Iris pigment epithelial cell (primary cell): ENCODE measurements at places on chromosomes 2 and 18.

DNA sequence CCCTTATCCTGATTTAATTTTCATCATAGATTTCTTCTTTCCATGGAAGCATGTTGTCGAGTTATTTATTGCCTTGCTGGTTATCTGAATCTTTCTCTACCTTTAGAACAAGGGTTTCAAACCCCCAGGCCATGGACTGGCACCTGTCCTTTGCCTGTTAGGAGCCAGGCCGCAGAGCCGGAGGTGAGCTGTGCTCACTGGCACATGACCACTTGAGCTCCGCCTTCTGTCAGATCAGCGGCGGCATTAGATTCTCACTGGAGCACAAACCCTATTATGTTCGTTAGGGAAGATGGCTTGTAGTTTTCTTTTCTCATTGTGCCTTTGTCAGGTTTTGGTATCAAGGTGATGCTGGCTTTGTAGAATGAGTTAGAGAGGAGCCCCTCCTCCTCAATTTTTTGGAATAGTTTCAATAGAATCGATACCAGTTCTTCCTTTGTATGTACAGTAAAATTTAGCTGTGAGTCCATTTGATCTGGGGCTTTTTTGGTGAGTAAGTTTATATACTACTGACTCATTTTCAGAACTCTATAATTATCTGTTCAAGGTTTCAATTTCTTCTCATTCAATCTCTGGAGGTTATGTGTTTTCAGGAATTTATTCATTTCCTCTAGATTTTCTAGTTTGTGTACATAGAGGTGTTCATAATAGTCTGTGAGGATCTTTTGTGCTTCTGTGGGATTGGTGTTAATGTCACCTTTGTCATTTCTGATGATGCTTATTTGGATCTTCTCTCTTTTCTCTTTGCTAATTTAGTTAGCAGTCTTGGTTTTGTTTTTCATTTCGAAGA, 668.0 kb upstream of the FAM98A start:
- DNase-seq: no peak

- no peak for DNase-seq
Observed at GRCh38 chr2:3661149-3661660, 3.2 kb downstream of the ALLC start.

- DNase-seq: no peak
Observed at GRCh38 chr18:8794934-8795280, 89.6 kb downstream of the MTCL1 start.

DNA sequence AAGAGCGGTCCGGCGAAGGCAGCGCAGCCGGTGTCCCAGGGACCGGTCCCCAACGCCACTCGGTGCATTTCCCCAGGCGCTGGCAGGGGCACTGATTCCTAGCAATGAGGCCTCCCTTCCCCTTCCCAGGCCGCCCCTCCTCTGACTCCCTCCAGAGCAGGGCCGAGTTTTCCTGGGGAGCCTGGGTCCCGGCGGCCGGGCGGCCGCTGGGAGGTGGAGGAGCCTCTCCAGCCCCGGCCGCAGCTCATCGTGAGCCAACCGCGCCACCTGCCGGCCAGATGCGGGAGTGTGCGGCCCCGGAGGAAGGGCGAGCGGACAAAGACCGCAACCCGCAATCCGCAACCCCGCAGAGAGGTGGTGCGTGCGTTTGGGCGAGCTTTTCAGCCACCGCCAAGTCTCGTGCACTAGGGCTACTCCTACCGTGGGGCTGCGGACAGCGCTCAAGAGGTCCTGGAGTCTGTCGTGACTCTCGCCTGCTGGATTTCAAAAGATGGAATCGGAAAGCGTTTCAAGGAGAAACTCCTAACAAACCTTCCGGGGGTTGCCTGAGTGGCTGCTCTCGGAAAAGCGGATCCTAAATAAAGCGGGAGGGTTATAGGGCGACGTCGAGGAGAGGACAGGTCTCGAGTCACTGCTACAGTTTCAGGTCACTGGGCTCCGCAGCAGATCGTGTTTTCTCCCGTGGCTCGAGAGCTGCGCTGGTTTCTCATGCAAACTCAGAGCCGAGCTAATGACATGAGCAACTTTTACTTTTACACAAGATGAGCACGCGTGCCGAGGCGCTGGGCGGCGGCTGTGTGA, 1.5 kb upstream of the EPHA4 start:
- peak; percentile 78 for DNase-seq

GRCh38 chr2:175462246-175462645, 280.7 kb upstream of the ATP5MC3 start:
- DNase-seq: no peak

DNA sequence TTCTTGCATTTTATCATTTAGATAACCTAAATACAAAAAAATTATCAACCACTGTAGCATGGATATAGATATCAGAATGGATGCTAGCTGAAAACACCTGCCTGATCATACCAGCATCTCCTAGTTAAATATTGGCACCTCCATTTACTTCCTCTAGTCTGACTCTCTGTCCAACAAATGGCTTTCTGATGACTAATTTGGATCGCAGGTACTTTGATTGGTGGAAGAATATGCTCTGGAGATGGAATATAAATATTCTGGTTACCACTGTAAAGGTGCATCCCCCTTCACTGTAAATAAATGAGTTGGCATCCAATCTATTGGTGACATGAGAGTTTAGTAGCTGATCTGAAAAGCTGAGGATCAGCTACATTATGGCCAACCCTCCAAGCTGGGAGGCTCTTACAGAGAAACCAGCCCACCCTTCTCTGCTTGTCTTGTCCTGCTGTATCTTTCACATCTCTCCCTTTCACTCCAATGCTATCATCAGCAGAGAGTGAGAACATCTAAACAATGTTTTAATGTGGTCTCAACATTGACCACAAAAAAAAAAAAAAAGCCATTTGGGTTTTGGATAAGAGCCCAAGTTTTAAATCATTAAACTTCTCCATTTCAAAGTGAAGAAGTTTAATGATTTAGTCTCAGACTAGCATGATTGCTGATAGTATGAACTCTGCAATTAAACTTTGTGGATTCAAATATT, 90.5 kb downstream of the PMAIP1 start:
- no peak for DNase-seq
